ENCODE measurements at places on chromosomes 13 and 19.

DNA sequence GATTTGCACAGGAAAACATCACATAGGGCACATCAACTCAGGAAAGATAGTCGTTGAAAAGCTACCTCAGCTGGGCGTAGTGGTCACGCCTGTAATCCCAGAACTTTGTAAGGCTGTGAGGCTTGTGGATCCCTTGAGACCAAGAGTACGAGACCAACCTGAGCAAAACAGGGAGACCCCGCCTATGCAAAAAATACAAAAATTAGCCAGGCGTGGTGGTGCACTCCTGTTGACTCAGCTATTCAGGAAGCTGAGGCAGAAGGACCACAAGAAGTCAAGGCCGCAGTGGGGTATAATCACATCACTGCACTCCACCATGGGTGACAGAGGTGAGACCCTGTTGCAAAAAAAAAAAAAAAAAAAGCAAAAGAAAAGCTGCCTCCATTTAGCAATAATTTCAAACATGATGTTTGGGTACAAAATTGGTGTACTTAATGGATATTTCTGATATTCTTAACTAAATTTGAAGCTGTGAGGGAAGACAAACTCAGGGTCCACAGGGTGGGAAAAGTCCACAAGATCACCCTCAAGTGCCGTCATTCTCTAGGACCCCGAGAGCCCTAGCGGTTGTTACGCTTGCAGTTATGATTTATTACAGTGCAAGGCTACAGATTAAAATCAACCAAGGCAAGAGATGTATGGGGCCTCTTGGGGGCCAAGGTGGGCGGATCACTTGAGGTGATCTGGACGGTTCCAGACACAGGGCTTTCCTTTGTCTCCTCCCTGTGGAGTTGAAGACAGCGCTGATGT lies 42.5 kb upstream of the LDLR start:
- DNase-seq, result no peak

- DNase-seq, result no peak
Measured at GRCh38 chr19:5091018-5091683, 122.2 kb downstream of the KDM4B start.

DNA sequence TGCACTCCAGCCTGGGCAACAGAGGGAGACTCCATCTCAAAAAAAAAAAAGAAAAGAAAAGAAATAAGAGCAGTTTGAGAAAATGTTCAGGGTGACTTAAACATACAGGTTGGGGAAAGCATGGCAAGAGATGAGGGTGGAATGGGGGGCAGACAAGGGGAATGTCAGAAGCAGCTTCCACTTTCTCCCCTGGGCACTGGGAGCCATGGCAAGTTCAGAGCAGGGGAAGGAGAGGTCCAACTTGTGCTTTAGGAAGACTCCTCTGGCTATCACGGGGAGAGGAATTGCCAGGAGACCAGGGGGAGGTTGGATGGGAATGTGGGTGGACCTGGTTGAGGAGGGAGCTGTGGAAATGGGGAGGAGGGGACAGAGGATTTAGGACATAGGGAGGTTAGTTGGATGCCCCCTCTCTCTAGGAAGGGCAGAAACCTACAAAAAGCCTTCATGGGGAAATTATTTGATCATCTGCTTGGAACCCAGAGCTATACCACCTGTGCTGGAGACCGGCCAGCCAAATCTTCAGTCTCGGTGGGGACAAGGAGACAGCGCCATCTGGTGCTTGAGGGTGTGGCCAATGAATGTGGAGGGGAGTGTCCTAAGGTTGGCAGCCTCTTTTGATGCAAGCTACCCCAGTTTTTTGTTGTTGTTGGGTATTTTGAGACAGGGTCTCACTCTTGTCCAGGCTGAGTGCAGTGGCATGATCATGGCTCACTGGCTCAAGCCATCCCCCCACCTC lies 7.3 kb upstream of the STRN4 start:
- DNase-seq, result peak; percentile 43

DNA sequence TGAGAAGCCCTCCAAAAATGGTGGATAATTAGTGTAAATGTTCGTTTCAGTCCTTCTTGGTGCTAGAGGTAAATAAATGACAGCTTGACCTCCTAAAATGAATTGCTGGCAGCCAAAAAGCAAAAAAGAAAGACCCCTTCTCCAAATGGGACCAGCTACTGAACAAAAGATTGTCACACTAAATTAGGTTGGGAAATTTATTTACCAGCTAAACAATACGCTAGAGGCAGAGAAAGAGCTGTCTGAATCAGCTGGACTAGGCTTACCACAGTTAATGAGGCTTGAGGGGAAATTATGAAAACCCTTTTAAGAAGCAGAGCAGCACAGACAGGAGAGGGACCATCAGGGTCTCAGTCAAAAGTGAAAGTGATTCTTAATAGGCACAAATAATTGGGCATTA lies 498.9 kb downstream of the SUCLA2 start:
- no peak for DNase-seq

- no peak for DNase-seq
Measured at GRCh38 chr13:77388944-77389624, 62.2 kb upstream of the MYCBP2 start.

GRCh38 chr19:1248139-1248785 lies at the start of gene MIDN:
MIDN (plus strand) TSS chr19:1248583; CDS start chr19:1250297, 1,714 bp downstream.
- DNase-seq, result peak; percentile 65

- DNase-seq, result no peak
Measured at GRCh38 chr13:104008541-104009435, 942.6 kb upstream of the SLC10A2 start.

GRCh38 chr13:74158028-74158427 lies 23.8 kb upstream of the KLF12 start:
- DNase-seq, result no peak

All from activated T-helper 1 cell treated with Interleukin-2 at 50 U/mL for 16 hours (primary cell).